Pancreas (tissue), 10 donors: ENCODE measurements at places on chromosomes 12 and 14. TPM values are rescaled to one million over a fixed set of nuclear protein-coding genes. Genes with fewer than 3 reads are reported as not detected.

Gene EIF2B1
- polyA plus RNA-seq = 17.5 TPM

Gene RNF212B
- polyA plus RNA-seq = not detected

Gene GPR84
- polyA plus RNA-seq = 0.09 TPM

Gene TAS2R8
- polyA plus RNA-seq = 0.09 TPM

Gene BATF
- polyA plus RNA-seq = 1.2 TPM

Gene SLC35E3
- 4.2 TPM for polyA plus RNA-seq

Gene TC2N
- 23.9 TPM for polyA plus RNA-seq

Gene PPFIA2
- 0.40 TPM for polyA plus RNA-seq

Gene DENND5B
- 2.4 TPM for polyA plus RNA-seq

Gene RAPGEF3
- polyA plus RNA-seq = 51.4 TPM
